Activated T-cell treated with anti-CD3 and anti-CD28 coated beads for 1 hour (primary cell): ENCODE measurements at places on chromosomes 12 and 14.

- DNase-seq = no peak
Observed at GRCh38 chr12:111221062-111222026, 147.6 kb downstream of the PHETA1 start.

- DNase-seq = no peak
Observed at GRCh38 chr12:98912401-98912974, 267.4 kb downstream of the APAF1 start.

GRCh38 chr14:103016594-103016993, 40.8 kb downstream of the CDC42BPB start:
- no peak for DNase-seq

GRCh38 chr14:30082486-30082885, 154.8 kb upstream of the PRKD1 start:
- no peak for DNase-seq

GRCh38 chr12:42935756-42936155, 346.2 kb upstream of the PRICKLE1 start:
- no peak for DNase-seq

DNA sequence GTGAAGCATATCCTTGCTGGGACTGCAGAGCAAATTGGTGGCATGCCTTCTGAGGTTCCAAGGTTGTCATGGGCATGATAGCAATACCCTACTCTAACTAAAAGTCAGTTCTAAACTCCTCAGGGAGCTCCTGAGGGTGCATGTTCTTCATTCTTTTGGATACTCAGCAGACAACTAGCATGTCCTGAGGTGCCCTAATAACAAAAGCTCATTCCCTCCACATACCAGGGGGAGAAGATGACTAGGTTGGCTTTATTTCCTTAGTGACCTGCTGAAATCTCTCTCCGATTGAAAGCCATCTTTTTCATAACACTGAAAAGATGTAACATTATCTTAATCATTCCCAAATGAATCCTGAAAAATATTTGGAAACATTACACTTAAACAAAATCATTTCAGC, 188.7 kb upstream of the IGF1 start:
- no peak for DNase-seq

DNA sequence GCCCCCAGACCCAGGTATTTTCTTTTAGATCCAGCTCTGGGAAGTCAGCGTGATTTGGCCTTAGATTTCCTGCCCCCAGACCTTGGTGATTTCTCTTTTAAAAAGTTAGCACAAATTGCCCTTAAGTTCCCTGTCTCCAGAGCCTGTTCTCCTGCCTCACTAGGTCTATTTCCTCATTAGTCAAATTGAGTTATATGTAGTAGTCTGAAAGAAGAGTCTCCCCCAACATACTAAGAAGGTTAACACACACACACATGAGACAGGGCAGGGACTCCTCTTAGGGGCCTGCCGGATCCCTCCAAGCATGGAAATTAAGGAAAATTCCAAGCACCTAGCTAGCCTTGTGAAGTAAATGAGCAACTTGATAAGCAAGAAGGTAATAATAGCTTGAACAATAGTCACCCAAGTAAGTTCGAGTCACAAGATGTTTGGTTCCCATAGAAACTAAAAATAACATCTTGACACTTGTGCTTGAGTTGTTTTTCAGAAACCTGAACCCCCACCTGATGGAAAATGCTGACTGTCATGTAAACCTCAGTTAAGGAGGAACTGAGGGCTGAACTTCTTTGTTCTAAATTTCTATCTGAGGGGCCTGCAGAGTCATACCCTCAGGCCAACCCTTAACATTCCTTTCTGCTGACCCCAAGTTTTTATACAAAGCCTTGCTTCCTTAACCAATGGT, 51.6 kb downstream of the CAND1 start:
- DNase-seq = no peak

- DNase-seq = no peak
Observed at GRCh38 chr12:47234576-47235141, 154.9 kb upstream of the AMIGO2 start.

GRCh38 chr14:75449036-75449435, 21.2 kb downstream of the JDP2 start:
- no peak for DNase-seq

DNA sequence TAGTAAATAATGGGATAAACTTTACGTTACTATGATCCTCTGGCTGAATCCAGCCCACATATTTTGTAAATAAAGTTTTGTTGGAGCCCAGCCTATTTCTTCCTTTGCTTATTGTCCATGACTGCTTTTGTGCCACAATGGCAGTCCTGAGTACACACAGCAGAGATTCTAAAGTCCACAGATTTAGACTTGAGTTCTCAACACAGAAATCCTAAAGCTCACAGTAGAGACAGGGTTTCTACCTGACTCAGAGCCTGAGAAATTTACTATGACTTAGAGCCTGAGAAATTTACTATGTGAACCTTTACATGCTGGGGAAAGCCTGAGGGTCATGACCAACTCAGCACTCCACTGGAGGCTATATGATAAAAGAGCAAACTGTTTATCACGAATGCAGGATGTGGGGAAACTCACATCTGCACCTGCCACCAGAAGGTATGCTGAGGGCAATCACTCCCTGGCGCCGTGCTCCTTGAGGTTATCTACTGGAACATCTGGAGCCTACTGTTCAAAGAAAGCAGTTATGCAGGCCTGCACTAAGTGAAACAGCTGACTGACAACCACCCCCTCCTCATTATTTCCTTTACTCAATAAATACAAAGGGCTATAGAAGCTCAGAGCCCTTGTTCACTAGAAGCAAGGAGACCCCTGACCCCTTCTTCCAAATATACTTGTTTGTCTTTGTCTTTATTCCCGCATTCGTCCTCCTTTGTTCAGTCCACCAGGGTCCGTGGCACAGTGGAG, 52.6 kb upstream of the BICD1 start:
- no peak for DNase-seq

- DNase-seq = no peak
Observed at GRCh38 chr12:124481772-124482566, 85.4 kb downstream of the NCOR2 start.

DNA sequence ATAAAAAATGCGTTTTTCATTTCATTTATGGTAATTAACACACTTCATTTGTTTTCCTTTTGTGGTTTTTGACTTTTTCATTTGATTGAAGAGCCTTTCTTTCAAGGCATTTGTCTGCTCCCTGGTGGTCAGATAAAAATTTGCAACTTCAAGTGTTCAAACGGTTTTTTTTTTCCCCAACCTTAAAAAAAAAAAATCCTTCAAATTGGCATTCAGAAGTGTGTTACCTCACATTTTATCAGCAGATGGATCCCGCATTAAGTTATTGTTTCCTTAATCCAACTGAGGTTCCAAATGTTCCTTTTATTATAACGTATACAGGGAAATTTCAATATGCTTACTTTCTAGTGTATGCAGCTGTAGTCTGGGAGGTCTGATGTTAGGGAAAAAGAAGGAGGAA, 47.2 kb downstream of the MYF5 start:
- DNase-seq = no peak

DNA sequence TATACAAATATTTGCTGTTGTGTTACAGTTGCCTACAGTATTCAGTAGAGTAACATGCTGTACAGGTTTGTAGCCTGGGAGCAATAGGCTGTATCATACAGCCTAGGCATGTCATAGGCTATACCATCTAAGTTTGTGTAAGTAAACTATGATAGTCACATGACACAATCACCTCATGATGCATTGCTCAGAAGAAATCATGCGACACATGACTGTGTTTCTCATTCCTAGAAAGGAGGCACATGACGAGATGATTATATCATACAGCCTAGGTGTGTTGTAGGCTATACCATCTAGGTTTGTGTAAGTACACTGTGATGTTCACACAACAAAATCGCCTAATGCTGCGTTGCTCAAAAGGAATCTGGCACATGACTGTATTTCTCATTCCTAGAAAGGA, 31.9 kb downstream of the NOPCHAP1 start:
- no peak for DNase-seq

DNA sequence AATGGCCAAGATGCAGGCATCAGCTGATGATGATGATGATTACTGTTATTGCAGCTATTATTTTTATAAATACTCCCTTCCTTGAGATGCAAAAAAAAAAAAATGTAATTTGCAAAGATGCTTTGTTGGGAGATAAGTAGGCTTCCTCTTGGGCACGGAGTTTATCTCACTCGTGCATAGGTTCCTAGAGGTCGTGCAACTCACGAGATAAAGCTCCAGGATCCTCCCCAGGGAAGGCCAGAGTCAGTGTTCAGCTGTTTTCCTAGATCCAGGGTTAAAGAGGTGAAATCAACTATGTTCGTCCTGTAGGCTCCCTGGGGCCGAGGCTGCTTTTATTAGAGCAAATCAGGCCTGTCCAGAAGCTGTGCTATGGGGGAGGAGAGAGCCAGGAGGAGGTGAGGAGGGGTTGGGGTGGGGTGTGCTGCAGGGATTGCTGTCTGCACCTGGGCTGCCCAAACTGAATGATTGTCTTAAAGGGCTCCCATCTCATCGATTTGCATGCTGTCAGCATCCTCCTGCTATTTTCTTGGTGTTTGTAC, 270.3 kb downstream of the NRXN3 start:
- DNase-seq = no peak

GRCh38 chr14:102189874-102190273, 50.2 kb downstream of the WDR20 start:
- DNase-seq = no peak

- no peak for DNase-seq
Observed at GRCh38 chr12:79648881-79649280, 41.9 kb downstream of the PAWR start.

GRCh38 chr14:68656452-68656851, 136.4 kb downstream of the ZFP36L1 start:
- no peak for DNase-seq

GRCh38 chr12:122850695-122851350, 15.6 kb downstream of the HIP1R start:
- DNase-seq = no peak

DNA sequence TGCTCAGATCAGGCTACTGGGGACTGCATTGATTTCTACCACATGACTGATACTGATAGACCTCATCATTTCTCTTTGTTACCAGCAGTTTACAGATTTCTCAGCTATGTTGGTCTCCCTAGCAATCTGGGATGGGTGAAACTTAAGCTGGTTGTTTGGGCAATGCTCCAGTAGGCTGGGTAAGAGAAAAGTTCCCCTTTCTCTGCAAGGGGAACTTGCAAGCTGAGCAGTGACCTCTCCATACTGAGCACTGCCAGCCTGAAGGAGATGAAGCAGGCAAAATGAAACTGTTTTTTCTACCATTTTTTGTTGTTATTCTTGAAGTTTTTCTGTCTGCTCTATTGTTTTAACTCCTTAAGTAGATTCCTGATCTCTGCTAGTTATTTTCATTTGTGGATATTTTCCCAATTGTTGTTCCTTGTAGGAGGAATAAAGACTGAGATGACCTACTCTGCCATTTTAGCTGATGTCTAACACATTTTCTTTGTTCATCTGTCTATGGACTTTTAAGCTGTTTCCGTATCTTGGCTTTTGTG, 1.3 kb upstream of the OR4M1 start:
- DNase-seq = no peak

GRCh38 chr12:96472384-96472783, 17.0 kb upstream of the CFAP54 start:
- DNase-seq = no peak

DNA sequence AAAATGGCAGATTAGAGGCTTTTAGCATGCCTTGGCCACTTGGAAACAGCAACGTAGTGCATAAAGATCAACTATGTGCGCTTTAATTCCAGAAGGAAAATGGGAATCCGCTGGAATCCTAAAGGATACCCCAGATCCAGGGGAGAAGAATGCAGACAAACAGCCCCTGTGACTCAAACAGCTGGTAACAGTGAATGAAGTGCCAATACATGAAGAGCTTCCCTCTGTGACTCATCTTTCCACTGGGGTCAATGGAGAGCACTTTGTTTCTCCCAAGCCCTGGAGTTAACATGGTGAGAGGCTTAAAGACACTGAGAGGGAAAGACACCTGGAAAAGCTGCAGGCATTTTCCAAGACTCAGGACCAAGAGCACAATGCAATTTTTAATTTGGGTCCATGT, 263.1 kb downstream of the CEP128 start:
- no peak for DNase-seq

DNA sequence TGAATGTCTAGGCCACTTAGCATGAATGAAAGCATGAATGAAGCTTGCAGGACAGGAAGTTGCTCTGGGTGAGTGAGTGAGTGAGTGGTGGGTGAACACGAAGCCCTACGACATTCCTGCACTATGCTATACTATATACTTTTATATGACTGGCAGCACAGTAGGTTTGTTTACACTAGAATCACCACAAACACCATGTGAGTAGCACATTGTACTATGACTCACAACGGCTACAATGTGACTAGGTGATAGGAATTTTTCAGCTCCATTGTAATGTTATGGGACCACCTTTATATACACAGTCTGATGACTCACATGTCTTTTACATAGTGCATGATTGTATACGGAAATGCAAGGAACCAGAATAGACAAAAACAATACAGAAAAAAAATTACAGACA, 1480.2 kb downstream of the AACS start:
- DNase-seq = no peak

DNA sequence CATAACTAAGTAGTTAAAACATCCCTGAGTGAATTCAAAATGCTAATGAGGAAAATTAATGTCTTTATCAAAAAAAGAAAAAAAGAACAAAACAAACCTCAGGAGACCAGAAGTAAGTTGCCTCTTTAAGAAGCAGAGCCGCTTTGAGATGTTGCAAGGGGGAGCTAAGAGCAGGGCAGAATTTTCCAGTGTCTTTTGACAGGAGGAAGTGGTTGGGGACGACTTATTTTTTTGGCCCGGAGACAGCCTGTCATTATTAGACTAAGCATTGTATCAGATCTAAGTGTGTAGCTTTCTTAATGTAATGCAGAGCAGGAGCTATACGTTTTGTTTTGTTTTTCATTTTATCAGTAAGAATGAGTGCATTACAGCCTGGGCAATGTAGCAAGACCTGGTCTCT, 206.6 kb downstream of the CACNA1C start:
- no peak for DNase-seq

GRCh38 chr12:19110221-19110940, 19.2 kb upstream of the PLEKHA5 start:
- no peak for DNase-seq

- no peak for DNase-seq
Observed at GRCh38 chr12:22116376-22116775, 70.4 kb downstream of the CMAS start.

DNA sequence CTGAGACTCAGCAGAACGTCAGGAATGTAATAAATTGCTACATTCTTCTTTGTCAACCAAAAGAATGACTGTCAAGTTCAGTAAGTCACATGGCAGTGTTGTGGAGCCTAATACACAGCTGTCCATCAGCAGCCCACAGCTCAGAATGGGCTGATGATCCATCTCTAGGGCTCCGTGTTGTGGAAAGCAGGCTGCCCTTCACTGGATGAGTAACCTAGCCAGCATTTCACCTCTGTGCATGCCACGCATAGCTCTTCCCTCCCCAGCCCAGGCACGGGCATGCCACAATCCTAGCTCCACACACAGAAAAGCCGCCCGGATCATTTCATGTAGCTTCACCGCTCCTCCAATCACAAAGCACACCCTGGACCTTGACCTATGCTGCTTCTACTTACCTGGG, 878.0 kb upstream of the TMEM132C start:
- DNase-seq = no peak

DNA sequence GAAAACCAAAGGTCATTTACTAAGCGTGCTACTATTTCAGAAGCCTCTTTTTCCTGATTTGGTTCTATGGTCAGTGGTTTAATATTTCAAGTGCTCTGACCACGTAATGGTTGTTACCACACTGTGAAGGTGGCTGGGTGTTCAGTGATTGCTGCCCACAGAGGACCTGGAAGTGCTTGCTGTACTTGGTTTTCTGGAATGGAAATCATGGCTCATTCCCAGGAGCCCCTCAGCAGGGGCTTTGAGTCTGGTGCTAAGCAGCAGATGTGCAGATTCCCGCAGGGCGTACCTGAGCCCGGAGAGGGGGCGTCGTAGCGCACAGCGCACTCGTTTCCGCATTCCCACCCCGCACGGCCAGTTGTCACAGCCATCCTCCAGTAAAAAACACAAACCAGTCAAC, 50.5 kb downstream of the TRAF3 start:
- DNase-seq = no peak
